Activated CD8-positive, alpha-beta memory T cell treated with anti-CD3 and anti-CD28 coated beads for 36 hours (primary cell): ENCODE measurements at places on chromosomes 2 and 18. TPM values are rescaled to one million over a fixed set of nuclear protein-coding genes. Genes with fewer than 3 reads are reported as not detected.

Gene HRH4
- not detected for total RNA-seq

Gene MTX2
- total RNA-seq, result 28.6 TPM

Gene RAB6C
- 0.06 TPM for total RNA-seq

Gene MARCHF4
- not detected for total RNA-seq

Gene KCNJ13
- total RNA-seq, result not detected

Gene PMAIP1
- 71.1 TPM for total RNA-seq

Gene FEV
- total RNA-seq, result not detected

Gene FN1
- total RNA-seq, result 0.19 TPM

Gene KCNIP3
- not detected for total RNA-seq

Gene POTEJ
- not detected for total RNA-seq

Gene UGT1A10
- total RNA-seq, result not detected

Gene CAPN13
- total RNA-seq, result not detected

Gene ZAP70
- total RNA-seq, result 201 TPM

Gene TLX2
- 0.25 TPM for total RNA-seq

Gene MRPS9
- total RNA-seq, result 49.0 TPM
